ENCODE measurements at places on chromosomes 12 and 14.

DNA sequence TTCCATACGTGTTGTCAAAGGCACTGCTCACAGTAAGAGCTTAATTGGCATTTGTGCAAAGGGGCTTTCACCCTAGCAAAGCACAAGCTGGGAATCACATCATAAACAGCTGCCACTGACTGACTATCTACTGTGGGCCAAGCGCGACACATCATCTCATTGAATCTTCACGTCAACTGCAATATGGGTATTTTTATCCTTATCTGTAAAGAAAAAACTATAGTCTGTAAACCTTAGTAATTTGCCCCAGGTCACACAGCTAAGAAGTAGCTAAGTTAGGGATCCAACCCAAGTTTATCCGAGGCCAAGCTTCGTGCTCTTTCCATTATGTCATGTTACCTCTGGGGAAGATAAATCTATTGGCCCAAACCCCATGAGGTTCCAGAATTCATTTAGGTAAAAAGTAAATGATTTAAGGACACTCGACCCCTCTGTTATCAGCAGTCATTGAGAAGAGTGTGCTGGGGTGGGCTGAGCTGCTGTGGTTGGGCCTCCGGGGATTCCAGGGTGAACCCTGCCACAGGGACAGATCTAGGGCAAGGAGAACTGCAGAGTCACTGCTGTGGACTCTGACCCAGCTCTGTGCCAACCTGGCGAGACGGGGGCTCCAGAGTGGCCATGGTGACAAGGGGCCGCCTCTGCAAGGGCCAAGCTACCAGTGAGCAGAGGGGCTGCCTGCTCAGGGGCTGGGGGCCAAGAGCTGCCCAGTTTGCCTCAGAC is 27.6 kb downstream of the NCKAP5L start:
- peak; percentile 24 for DNase-seq

- DNase-seq: no peak
Measured at GRCh38 chr12:43648636-43649035, 96.6 kb upstream of the ADAMTS20 start.

DNA sequence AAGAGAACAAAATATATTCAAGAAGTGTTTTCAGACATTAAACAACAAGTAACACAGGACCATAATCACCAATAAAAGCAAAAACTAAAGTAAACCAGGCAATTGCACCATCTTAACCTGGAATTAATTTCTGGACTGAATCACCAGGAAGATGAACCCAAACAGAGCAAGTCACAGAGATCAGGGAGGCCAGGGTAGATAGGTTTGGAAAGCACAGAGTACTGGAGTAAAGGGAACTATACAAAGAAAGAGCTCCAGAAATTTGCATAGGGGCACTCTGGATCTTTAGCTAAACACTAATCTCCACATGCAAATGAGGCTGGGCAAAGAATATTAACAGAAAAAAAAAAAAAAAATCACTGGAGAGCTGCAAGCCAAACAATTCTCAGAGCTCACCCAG is 84.7 kb downstream of the NUAK1 start:
- no peak for DNase-seq

DNA sequence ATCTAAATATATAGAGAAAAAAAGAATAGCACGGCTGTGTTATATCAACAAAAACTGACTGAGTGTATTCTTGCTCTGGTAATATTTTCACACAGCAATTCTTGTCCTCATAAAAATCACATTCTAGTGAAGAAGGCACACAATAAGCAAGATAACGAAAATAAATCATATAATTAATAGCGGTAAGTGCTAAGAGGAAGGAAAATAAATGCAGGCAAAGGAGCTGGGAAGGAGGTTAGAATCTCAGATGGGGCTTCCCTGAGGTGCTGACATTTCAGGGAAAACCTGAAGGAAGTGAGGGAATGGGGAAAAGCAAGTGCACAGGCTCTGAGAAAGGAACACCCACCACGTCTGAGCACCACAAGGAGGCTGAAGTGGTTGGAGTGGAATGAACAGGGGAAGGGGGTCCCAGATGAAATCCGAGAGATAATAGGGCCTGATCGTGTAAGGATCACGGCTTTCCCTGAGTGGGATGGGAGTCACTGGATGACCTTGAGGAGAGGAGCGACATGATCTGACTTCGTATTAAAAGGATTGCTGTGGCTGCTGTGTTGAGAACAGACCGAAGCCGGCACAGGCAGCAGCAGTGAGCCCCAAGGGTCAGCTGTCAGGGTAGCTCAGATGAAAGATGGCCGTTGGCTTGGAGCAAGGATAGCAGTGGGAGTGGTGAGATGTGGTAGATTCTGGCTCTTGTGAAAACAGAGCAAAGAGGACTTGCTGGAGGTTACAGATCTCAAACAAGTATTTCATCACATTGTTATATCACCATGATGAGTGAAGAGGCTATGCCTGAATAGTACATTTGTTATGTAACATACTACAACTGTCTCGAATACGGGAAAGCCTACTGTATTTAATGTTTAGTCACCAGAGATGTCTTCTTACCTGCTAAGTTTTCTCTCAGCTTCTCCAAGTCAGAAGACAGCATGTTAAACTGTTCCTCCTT is 67.1 kb upstream of the VPS33A start:
- no peak for DNase-seq

DNA sequence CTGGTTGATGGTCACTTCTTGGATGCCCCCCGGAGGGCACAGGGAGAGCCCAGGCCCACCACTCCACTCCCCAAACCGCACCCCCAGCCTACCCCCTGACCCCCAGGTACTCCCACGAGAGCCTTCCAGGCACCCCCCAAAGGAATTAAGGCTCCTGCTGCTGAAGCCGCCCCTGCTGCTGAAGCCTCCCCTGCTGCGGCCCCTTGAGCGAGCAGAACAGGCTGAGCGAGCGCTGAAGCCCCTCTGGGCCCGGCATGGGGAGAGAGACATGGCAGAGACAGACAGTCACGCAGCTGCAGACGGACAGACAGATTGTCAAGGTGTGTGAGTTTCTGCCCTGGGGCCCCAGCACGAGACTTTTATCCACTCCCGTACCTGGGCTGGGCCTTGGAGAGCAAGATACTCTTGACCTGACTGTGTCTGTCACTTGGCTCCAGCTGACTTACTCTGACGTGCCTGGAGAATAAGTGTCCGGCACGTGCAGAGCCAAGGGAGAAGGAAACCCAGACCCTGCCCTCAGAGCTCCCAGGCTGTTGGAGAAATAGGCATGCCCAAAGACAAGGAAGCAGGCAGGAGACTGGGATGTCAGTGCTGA is at the start of gene KRT78:
Gene KRT78 (minus strand): TSS at position 334 of the 595 bp plus-strand sequence. CDS start 64 bp downstream, at position 270.
- DNase-seq: no peak

GRCh38 chr12:105109465-105110212 is 2.1 kb downstream of the WASHC4 start:
- DNase-seq: no peak

GRCh38 chr12:114030451-114030850 is 64.3 kb upstream of the RBM19 start:
- DNase-seq: no peak

DNA sequence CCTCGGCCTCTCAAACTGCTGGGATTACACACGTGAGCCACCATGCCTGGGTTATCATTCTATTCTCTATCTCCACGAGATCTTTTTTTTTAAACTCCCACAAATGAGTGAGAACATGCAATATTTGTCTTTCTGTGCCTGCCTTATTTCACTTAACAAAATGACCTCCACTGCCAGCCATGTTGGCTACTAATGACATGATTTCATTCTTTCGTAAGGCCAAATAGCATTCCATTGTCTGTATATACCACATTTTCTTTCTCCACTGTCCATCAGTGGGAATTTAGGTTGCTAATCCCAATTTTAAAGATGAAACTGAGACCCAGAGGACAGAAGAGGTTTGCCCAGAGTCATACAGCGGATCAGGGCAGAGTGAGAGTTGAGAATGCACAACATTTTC is 10.9 kb upstream of the TRPV4 start:
- DNase-seq: no peak

DNA sequence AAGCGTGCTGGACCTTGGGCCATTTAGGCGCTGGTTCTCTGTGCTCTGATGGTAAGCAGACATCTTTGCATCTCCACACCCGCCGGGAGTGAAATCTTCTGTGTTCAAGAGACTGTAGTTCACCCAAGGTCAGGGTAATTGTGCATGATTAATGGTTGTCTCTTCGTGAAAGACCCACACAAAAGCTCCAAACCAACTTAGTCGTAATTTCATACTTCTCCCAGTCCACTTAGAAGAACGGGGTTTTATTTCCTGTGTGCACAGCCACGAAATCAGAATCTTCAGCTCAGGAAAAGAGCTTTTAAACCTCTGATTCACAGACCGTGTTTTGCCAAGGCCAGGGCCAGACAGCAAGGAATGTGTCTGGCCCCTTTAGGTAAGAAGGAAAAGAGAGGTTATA is 640.9 kb downstream of the MED13L start:
- DNase-seq: no peak

DNA sequence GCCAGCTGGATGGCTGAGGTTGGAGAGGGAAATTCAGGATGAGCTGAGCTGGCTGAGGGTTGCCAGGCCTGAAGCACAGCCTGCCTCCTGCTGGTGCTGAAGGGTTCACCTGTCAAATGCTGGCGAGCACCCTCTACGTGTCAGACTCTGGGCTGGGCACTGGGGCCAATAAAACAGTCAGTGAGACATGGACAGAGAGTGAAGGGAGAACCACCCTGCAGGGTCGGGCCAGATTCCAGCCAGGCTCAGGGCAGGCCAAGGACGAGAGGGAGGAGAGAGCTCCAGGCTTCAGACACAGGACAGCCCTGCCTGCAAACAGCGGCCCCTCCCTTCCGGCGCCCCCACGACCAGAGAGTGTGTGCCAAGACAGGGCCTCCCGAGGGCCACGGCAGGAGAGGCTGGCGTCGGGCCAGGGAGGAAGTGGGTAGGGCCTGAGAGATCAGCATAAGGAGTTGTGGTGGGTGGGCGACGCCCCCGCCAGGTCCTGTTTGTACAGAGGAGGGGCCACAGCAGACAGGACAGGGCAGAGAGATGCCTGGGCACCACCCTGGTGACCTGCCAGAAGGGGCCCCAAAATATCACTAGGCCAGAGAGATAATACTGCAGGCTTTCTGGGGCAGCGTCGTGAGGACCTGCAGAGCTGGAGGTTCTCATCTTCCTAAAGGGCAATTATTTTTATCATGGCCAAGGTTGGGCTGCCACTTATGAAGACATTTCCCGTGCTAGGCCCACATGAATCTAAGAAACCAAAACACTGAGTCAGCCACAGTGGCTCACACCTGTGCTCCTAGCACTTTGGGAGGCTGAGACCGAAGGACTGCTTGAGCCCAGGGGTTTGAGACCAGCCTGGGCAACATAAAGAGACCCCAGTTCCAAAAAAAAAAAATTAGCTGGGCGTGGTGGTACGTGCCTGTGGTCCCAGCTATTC is 73.1 kb upstream of the GPR68 start:
- peak; percentile 75 for DNase-seq

GRCh38 chr14:105577314-105577861 is 51.0 kb downstream of the TMEM121 start:
- no peak for DNase-seq

GRCh38 chr14:99234355-99234754 is 37.6 kb downstream of the BCL11B start:
- DNase-seq: no peak

- no peak for DNase-seq
Measured at GRCh38 chr12:69991690-69992288, 166.8 kb downstream of the MYRFL start.

GRCh38 chr12:71536939-71537622 is 97.5 kb downstream of the LGR5 start:
- no peak for DNase-seq

- DNase-seq: no peak
Measured at GRCh38 chr14:100250732-100251465, 12.0 kb downstream of the YY1 start.

DNA sequence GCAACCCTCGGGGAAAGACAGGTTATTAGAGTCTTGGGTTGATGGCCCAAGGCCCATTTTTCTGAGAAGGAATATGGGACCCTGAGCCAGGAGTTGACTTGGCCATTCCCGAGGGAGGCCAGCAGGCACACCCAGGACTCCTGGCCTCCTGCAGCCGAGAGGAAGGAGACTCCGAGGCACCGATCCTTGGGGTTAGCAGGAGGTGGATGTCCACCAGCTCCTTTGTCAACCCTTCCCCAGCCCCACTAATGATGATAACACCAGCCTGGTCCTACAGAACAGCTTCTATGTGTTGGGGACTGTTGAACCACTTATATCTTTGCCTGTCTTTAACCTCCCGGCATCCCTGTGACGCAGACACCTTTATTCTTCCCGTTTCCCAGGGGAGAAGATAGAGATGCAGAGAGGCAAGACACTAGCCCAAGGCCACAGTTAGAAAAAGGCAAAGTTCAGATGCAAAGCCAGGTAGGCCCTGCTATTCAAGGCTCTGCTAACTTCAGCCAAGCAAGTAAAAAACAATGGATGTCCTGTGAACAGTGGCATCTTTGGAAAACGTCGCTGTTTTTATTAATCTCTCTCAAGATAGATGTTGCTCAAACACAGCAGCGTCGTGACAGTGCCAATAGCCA is 767.3 kb upstream of the TBX3 start:
- DNase-seq: no peak

DNA sequence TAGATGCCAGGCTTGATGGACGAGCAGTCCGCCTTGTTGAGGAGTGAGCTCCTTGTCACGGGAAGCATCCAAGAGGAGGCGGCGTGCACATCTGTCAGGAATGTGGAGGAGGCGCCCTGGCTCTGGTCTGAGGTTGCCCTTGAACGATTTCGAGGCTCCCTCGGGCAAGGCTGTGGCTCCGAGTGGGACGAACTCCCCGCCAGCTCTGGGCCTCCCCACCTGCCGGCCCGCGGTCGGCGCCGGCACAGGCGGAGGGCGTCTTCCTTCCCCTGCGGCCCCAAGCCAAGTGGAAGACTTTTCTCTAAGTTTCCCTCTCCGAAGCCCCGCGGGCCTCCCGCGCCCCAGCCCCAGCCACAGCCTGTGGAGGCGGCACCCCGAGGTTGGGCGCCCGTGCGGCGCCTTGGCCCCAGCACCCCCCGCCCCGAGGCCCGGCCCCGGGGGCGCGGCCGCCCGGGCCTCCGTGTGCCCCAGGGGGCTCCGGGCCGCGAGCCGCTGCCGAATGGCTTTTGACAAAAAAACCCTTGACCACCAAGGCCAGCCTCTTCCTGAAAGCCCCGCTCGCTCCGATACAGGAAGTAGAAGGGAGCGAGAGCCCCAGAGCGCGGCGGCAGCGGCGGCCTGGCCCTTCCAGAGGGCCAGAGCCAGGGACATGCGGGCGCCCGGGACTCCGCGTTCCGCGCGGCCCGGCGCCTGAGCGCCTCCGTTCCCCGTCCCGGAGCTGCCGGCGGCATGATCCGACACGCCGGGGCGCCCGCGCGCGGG is at the start of gene RIN3:
Gene RIN3 (plus strand): TSS at position 578 of the 762 bp plus-strand sequence. CDS start 152 bp downstream, at position 730.
- DNase-seq: peak; percentile 49

Measured in ovary (tissue), 10 donors.